KBM-7 (cell line): ENCODE measurements at places on chromosomes 2 and 18.
A peak's percentile ranks its signal among the peaks of the same experiment; 100 is the strongest.

GRCh38 chr18:57218281-57218680 is 71.4 kb downstream of the BOD1L2 start:
- DNase-seq, result no peak

DNA sequence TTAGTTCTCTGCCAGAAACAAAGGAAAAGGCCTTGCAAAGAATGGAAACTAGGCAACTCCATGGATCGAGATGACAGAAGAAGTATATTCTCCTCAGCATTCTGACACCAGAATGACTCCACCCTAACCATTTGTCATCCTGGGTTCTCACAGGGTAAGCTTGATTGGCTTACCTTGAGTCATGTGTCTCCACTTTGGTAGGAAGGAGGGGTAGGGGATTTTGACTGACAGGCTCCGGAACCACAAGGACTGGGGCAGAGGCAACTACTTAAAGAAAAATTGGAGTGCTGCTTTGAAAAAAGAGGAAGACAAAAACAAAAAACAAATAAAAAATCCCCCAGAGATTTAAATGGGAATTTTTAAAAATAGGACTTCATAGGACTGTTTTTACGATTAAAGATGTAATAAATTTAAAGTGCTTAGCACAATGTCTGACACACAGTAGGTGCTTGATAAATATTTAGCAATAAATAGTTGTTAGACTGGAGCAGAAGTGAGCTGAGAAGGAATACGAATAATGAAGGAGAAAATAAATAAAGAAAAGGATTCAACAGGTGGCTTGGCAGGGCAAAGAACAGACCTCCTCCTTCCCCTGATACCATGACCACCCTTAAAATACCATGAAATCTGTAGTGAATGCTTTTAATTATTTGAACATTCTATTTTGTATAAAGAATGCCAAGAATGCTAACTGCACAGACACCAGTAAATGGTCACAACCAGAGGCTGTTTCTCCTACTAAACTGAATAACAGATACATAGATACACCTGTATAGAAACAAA is 230.2 kb downstream of the CDCA7 start:
- DNase-seq, result peak; percentile 45

GRCh38 chr2:138003411-138003810 is 39.1 kb downstream of the HNMT start:
- no peak for DNase-seq

GRCh38 chr2:135226961-135227360 is 174.9 kb downstream of the RAB3GAP1 start:
- no peak for DNase-seq

DNA sequence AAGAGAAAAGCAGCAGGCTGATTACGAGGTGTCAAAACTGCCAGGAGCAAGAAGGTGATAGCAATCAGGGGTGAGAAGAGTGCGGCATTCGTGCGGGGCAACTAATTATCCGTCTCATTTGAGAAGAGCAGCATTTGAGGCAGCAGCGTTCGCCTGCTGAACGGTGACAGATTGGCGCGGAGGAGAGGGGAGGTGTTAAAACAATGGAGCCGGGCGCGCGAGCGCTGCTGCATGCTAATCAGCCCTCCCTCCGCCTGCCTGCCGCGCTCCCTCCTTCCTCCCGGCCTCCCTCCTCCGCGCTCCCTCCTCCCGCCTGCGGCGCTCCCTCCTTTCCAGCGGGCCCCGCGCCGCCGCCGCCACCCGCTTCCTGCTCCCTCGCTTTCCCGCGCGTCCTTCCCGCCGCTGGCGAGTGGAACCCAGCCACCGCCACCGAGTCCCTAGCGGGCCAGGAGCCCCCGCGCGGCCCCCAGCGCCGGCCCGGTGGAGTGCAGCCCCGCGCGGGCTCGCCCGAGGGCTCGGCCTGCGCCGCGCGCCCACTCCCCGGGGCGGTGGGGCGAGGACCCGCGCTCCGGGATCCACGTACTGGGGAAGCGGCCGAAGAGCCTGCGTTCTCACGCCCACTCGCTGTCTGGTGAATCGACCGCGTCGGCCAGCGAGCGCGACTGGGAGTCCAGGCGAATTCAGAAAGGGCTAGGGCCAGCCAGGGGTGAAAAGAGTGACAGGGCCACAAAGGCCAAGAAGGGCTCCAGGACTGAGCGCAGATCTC is 69.5 kb upstream of the PSMD14 start:
- DNase-seq, result no peak

- peak; percentile 45 for DNase-seq
Measured at GRCh38 chr2:152861349-152861942, 143.0 kb downstream of the ARL6IP6 start.

- peak; percentile 45 for DNase-seq
Measured at GRCh38 chr18:25164848-25165811, 186.8 kb downstream of the ZNF521 start.

GRCh38 chr18:36399055-36399454 is 101.5 kb downstream of the FHOD3 start:
- no peak for DNase-seq

GRCh38 chr2:182522972-182523473 is 96.2 kb upstream of the PDE1A start:
- no peak for DNase-seq

- no peak for DNase-seq
Measured at GRCh38 chr2:150424406-150424805, 63.1 kb downstream of the RND3 start.

- no peak for DNase-seq
Measured at GRCh38 chr2:230863442-230864121, 1.2 kb upstream of the ITM2C start.

GRCh38 chr2:20972792-20973565 is 70.9 kb downstream of the APOB start:
- no peak for DNase-seq

- no peak for DNase-seq
Measured at GRCh38 chr2:226771067-226771466, 28.6 kb downstream of the IRS1 start.

GRCh38 chr18:24198461-24198860 is 59.6 kb downstream of the CABYR start:
- no peak for DNase-seq

DNA sequence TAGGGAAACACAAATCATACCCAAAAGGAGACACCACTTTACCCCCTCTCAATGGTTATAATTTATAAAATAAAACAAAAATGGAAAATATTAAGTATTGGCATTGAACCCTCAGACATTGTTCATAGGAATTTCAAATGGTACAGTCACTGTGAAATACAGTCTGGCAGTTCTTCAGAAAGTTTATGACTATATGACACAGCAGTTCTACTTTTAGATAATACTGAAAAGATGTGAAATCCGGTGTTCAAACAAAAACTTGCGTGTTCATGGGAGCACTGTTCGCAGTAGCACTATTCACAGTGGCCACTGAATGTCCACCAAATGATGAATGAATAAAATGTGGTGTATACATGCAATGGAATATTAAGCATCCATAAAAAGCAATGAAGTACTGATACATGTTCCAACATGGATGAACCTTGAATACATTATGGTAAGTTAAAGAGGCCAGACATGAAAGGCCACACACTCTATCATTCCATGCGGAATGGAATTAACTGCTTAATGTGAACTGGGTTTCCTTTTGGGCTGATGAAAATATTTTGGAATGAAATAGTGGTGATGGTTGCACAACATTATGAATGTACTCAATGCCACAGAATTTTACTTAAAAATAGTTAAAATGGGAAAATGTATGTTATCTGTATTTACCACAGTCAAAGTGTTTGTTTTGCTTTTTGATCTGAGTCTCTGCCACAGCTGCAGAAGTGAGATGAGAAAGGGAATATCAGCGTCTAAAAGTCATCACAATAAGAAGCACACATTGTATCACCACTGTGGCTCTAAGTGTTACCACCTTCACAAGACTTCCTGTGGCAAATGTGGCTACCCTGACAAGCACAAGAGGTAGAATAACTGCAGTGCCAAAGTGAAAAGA is 864.6 kb downstream of the SUCLG1 start:
- no peak for DNase-seq

- DNase-seq, result no peak
Measured at GRCh38 chr2:8669157-8669817, 12.6 kb upstream of the ID2 start.

DNA sequence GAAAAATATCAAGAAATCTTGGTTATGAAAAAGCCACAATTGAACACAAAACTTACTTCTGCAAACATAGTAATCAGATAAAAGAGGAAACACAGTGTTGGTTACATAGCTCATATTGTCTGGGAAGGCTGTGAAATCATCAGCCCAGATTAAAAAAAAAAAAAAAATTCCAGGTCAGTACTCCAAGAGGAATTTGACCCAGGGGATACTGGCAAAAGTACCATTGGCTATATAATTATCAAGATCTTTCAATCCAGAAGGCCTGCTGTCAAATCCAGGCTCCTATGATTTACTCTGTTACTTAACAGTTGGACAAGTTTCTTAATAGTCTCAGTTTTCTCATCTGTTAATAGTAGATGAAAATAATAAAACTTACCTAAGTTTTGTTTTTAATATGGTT is 12.9 kb upstream of the IKZF2 start:
- no peak for DNase-seq

DNA sequence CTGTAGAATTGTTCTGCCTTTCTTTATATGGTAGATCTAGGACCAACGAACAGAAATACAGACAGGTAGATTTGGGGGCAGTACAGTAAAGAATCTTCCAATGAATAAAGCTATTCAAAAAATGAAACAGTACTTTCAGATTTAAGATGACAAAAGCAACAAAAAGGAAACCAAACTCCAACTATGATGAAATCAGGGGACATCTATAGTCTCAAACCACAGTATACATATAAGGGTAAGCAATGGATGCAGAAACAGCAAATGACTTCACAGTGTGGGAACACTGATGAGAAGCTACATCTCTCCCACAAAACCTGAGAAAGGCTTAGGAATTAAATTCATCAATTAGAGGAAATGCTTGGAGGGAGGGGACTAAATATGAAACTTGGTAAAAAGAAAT is 202.5 kb downstream of the CTNNA2 start:
- DNase-seq, result no peak

GRCh38 chr18:33611525-33612135 is 33.6 kb downstream of the ASXL3 start:
- DNase-seq, result no peak

- no peak for DNase-seq
Measured at GRCh38 chr18:34796035-34796657, 86.0 kb downstream of the DTNA start.

GRCh38 chr2:160820691-160821090 is 327.1 kb upstream of the RBMS1 start:
- DNase-seq, result no peak

DNA sequence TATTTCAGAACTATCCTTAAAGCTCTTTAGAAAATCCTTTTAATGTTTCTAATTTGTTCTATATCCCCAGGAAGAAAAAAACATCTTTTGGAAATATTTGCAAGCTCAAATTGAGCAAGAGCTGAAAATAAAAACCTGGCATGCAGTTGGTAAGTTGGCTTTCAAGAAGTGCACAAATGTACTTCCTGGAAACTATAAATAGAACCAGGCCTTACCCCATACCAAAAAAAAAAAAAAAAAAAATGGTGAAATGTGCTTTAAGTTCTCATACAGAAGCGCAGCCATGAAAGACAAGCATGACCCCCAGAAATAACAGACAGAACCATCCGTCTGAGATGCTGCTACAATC is 178.5 kb downstream of the HDAC4 start:
- DNase-seq, result peak; percentile 68

GRCh38 chr18:54805571-54806334 is 22.5 kb upstream of the RAB27B start:
- DNase-seq, result peak; percentile 64

GRCh38 chr2:105537920-105538319 is 139.1 kb upstream of the FHL2 start:
- no peak for DNase-seq

DNA sequence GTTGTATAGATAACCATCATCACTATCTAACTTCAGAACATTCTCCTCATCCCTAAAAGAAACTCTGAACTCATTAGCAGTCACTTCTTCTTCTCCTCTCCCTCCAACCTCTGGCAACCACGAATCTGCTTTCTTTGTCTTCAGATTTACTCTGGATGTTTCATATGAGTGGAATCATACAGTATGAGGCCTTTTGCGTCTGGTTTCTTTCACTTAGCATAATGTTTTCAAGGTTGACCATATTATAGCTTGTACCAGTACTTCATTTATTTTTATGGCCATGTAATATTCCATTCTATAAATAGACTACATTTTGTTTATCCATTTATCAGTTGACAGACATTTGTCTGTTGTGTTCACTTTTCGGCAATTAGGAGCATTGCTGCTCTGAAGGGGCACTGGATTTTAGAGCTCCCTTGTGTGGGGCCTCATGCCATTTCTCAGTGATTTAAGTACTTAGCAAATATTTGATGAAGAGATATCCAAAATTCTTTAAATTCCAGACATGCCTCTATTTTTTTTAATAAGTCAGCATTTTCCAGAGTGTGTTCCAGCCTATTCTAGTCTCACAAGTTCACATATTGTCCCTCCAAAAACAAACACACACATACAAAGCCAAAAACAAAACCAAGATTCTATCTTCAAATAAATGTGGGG is 22.5 kb upstream of the MAP3K20 start:
- no peak for DNase-seq

DNA sequence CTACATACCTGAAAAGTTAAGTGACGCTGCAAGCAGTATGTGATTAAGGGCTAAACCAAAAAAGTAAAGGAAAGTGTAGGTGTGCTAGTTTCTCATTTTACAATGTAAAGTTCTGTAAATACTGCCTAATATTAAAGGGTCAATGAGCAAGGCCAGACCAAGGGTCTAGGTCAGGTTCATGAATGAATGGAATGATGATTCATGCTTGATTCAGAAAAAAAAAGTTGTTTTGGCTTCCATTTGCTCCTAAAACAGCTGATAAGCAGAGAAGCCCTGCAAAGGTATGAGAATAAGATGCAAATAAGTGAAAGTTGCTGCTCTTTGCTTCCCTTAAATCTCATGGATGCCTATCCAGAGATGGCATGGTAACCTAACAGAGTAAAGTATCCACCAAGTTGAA is 61.3 kb downstream of the PTRHD1 start:
- no peak for DNase-seq

- no peak for DNase-seq
Measured at GRCh38 chr18:49071317-49071716, 120.6 kb upstream of the SMAD7 start.

DNA sequence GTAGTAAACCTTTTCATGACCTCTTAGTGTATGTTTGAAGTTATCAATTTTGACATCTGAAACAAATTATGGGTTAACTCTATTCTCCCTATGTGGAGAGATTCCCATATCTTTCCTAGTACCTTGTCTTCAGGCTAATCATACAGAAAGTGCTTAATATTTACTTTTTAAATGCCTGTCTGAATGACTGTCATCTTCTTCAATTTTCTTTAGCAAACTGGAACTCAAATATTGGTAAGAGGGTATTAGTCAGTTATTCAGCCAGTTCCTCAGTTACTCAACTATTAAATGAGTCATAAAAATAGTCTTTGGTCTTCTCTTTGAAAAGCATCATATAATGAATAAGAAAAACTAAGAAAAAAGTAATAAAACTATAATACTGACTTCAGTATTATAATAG is 1038.0 kb upstream of the PIK3C3 start:
- DNase-seq, result no peak

DNA sequence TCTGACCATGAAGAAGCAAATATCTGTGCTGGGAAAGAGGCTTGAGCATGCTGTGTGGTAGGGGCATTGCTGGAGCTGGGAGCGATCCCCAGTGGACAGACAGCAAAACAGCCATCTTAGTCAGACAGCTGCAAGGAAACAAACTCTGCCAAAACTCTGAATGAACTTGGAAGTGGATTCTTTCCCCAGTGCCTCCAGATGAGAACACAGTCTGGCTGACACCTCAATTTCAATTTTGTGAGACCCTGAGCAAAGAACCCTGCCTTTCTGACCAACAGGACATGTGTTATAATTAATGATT is 23.2 kb upstream of the FAP start:
- DNase-seq, result no peak

GRCh38 chr2:219142329-219142728 is 18.3 kb downstream of the NHEJ1 start:
- no peak for DNase-seq

- no peak for DNase-seq
Measured at GRCh38 chr2:160660741-160661140, 167.1 kb upstream of the RBMS1 start.
